Activated CD4-positive, alpha-beta T cell treated with anti-CD3 and anti-CD28 coated beads, Interleukin-2, amount 50 U/mL, for 4 hours (primary cell): ENCODE measurements at places on chromosomes 12 and 14.
A peak's percentile ranks its signal among the peaks of the same experiment; 100 is the strongest.

- DNase-seq, result no peak
Observed at GRCh38 chr12:20830456-20830855, 20.0 kb downstream of the SLCO1B3 start.

DNA sequence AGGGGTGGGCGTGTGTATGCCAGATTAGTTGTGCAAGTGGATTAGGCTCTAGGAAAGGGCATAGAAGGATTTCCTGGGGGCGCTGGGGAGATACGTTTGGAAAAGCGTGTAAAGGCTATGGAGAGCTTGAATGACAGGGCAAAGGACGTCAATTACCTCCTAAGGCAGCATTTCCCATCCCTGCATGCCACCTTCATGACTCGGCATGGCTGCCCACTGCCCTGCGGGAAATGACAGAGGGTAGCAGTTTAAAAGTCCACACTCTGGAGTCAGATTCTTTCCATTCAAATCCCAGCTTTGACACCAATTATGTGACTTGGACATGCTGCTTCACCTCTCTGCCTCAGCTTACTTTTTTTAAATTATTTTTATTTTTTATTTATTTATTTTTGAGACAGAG, 14.8 kb upstream of the TMEM229B start:
- no peak for DNase-seq

GRCh38 chr12:105368047-105368646, 37.7 kb downstream of the C12orf75 start:
- DNase-seq, result no peak

- DNase-seq, result no peak
Observed at GRCh38 chr14:51716610-51717009, 64.9 kb downstream of the FRMD6 start.

- DNase-seq, result no peak
Observed at GRCh38 chr14:33848706-33849454, 102.0 kb downstream of the EGLN3 start.

- DNase-seq, result no peak
Observed at GRCh38 chr12:87991483-87991882, 37.7 kb downstream of the C12orf50 start.

DNA sequence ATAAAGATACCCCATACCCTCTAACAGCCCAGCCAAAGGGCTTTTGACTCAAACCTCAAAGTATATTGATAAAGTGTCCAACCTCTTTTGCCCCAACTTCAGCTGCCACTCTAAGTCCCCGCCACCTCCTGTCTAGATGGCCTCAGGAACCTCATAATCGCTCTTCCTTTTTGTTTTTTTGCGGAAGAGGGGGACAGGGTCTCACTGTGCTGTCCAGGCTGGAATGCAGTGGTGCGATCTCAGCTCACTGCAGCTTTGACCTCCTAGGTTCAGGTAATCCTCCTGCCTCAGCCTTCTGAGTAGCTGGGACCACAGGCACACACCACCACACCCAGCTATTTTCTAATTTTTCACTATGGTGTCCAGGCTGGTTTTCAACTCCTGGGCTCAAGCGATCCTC, 60.3 kb downstream of the STX2 start:
- DNase-seq, result no peak

GRCh38 chr14:20438664-20439063, 2.7 kb upstream of the KLHL33 start:
- no peak for DNase-seq

- no peak for DNase-seq
Observed at GRCh38 chr14:55963295-55963694, 154.9 kb upstream of the PELI2 start.

DNA sequence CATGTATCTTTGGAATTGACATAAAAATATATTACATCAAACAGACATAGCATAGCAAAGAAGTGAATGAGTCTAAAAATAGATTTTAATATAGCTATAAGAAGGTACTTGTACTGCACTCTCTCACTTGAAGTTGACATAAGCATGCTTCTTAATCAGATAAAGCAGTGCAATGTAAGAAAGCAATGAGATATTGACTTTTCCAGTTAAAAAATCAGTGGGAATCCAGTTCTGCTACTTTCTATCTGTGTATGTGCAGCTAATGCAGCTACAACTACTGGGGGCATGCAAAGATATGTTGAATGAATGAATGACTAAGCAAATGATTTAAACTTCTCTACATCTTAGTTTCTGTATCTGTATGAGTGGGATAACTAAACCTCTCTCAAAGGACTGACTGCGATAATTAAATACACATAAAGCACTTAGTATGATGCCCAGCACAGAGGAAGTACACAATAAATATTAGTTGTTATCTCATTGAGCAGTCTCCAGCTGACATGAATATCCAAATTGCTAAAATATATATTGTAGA, 10.3 kb downstream of the WASHC3 start:
- no peak for DNase-seq

- DNase-seq, result no peak
Observed at GRCh38 chr12:97493731-97494130, 31.1 kb downstream of the RMST start.

GRCh38 chr14:74483321-74483720, 9.8 kb downstream of the NPC2 start:
- no peak for DNase-seq

DNA sequence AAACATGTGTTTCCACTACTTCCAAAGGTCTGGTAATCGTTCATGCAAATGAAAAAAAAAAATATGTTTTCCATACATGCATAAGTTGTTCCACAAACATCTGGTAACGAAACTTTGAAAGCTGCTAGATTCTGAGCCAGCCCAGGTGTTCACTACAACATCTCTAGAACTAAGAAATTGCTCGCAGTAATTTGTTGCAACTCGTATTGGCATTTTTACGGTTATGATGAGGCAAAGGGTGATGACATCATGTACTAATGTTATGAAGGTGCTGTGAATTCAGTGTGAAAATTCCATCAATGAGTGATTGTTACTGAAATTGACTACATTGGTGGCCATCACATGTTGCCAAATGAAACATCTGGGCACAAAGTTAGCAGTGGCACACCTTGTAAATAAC, 31.9 kb upstream of the CCDC91 start:
- DNase-seq, result no peak

DNA sequence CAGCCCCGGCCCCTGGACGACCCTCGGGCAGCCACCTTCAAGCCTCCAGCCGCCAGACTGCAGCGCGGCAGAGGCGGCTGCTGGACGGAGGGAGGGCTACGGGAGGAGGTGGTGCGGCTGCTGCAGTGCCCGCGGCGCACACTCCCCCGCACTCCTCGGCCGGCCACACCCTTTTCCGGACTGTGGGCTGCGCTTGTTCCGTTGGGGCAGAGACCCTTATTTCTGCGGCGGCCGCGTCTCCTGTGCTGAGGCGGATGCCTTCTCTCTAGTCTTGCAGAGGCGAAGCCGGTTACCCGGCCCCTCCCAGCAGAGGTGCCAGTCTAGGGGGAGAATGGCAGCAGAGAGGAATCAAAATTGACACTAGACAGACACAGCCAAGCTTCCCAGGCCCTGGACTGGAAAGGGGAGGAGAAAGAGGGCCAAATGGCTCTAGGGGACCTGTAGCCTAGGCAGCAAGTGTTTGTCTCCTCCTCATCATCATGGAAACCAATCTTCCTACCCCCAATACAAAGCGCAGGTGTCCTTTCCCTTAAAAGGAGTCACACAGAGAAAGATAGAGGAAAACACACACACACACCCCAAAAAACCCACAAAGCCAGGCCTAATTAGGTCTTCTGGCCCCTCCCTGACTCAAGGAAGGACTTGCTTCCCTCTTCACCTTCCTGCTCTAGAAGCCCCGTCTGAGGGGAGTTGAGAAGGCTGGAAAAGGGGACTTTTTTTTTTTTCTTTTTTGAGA, 1.3 kb downstream of the ESYT1 start:
- DNase-seq, result peak; percentile 54

DNA sequence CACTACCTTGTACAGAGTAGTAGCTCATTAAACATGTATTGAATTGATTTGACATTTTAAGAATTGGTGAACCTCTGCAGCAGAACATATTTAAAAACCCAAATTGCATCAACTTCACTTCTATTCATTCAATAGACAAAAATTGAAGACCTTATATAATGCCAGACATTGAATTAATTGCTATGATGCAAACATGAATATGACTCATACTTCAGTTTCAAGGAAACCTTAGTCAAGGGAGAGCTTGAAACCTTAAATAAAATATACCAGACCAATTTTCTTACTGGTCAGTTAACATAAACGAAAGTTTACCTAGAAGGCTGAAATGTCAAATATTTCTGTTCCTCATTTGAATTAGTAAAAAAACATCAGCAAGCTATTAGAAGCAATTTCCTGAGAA, 5.0 kb upstream of the MGAT4C start:
- DNase-seq, result no peak

DNA sequence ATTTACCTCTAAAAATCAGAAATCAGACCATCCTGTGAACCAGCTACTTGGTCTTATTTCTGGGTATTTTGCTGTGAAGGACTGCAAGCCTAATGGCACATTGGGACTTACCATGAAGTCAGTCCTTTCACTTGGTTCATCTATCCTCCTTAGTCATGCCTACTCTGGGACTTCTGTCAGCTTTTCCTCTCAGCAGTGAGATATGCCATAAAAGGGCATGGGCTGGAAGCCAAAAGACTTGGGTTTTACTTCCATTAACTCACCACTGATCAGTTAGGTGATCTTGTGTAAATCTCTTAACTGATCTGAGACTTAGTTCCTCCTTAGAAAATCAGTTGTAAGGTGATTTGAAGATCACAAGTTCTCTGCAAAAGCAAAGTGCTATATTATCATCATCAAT, 116.5 kb downstream of the PAH start:
- DNase-seq, result no peak

DNA sequence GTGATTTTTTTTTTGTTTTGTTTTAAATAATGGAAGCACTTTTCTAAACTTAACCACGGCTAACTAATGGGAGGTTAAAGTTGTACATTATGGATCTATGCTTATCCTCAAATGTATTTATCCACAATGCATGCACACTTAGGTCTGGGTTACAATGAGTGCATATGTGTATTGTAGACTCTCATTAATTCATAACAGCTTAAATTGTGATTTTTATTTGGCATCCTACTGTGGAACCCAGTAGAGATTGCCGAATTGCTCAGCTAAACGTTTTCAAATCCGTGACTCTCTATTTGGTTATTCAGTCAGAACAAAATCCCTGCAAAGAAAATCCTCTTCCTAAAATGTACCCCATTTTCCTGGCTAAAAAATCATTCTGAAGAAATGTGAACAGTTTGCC, 244.0 kb downstream of the SLC25A21 start:
- DNase-seq, result no peak

- DNase-seq, result no peak
Observed at GRCh38 chr14:55721353-55721752, 141.3 kb downstream of the KTN1 start.

DNA sequence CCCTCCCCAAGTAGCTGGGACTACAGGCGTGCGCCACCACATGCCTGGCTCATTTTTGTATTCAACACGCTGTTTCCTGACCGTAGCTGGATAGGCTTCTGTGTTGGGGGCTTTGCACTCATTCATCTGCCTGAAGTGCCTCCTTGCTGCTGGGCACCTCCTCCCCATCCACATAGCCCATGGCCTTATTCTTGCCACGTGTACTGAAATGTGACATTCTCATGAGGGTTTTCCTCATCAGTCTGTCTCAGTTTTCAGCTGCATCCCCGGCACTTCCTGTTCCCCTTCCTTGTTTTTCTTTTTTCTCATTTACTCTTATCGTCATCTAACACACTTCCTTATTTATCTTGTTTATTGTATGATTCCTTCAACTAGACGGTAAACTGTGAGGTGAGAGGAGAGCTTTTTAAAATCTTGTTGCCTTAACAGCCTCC, 36.6 kb downstream of the RCOR1 start:
- no peak for DNase-seq

DNA sequence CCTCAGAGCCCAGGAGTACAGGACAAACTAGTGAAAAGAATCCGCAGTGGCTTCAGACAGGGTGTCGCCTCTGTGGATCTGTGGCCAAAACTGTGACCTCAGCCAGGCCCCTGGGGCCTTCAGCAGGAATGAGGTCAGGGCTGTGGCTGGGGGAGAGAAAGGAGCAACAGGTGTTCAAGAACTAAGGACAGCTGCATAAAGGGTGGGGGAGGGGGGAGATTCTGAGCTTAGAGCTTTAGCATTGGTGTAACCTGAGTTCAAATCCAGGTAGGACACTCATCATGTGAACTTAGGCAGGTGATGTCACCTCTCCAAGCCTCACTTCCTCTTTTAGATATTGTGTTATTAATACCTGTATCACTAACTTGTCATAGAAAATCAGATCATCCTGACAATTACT, 40.9 kb upstream of the CORO1C start:
- DNase-seq, result no peak

- DNase-seq, result no peak
Observed at GRCh38 chr12:66971816-66972215, 292.9 kb upstream of the GRIP1 start.

- no peak for DNase-seq
Observed at GRCh38 chr14:95340201-95340697, 20.5 kb upstream of the CLMN start.

GRCh38 chr12:53758081-53758729, 6.4 kb upstream of the CISTR start:
- no peak for DNase-seq

DNA sequence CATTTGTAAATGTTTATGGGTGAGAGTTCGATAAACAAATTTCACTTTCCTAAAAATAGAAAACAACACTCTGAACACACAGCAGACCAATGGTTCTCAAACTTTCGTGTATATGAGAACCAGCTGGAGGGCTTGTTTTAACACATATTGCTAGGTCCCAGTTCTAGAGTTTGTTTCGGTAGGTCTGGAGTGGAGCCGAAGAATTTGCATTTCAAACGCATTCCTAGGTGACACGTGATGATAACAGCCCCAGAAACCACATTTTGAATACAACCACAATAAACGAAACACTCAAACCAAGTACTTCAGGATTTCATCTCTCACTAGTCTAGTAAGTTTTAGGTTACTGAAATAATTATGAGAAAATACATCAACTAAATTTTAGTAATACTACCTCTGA, 17.1 kb downstream of the SEC23A start:
- DNase-seq, result no peak

GRCh38 chr12:21718944-21719650, 55.4 kb downstream of the KCNJ8 start:
- DNase-seq, result no peak

GRCh38 chr14:103619057-103619456, 10.0 kb upstream of the KLC1 start:
- no peak for DNase-seq

- peak; percentile 56 for DNase-seq
Observed at GRCh38 chr14:102088012-102088792, 1.4 kb upstream of the HSP90AA1 start.

GRCh38 chr14:32731249-32731648, 207.4 kb upstream of the NPAS3 start:
- DNase-seq, result no peak

DNA sequence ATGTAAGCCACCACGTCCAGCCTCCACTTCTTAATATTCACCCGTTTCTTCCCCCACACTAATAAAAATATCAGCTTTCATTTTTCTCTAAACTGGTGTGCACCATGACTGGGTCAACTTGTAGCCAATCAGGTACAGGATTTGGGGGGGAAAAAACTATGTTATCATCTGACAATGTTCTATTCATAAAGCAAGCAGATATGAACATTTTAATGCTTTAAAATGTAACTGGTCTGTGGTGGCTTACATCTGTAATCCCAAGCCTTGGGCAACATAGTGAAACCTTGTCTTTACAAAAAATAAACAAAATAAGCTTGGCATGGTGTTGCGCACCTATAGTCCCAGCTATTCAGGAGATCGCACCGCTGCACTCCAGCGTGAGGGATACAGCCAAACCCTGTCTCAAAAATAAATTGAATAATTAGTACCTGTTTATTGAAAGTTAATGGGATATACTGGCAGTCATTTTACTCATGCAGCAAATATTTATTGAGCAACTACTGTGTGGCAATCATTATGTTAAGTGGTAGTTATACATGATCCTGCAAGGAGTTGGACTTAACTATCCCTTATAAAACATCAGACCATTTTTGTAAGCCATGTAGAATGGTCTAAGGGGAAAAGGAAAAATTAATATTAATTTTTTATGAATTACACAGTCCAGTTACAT, 15.3 kb upstream of the ITPR2 start:
- DNase-seq, result no peak
